ENCODE measurements at places on chromosomes 3 and 15. TPM values are rescaled to one million over a fixed set of nuclear protein-coding genes. Genes with fewer than 3 reads are reported as not detected.

Gene DYNLT2B
- total RNA-seq, result 26.1 TPM

Gene ADAMTSL3
- total RNA-seq, result 0.76 TPM

Gene PLIN1
- total RNA-seq, result not detected

Gene THAP10
- 7.1 TPM for total RNA-seq

Gene AGBL1
- not detected for total RNA-seq

Gene PARP3
- total RNA-seq, result 8.9 TPM

Gene CALML4
- total RNA-seq, result 9.3 TPM

Gene AGTR1
- 0.50 TPM for total RNA-seq

Gene ANKRD34C
- total RNA-seq, result not detected

Gene IL20RB
- 1.0 TPM for total RNA-seq

Gene ISLR
- total RNA-seq, result 0.39 TPM

Gene SPATA16
- total RNA-seq, result not detected

Gene HYAL2
- total RNA-seq, result 27.5 TPM

Gene PODXL2
- 8.3 TPM for total RNA-seq

Gene FMN1
- total RNA-seq, result 0.37 TPM

Gene SEC22A
- 22.9 TPM for total RNA-seq

Gene ZNF774
- total RNA-seq, result 1.8 TPM

Gene HRG
- not detected for total RNA-seq

Gene TGM4
- total RNA-seq, result 0.08 TPM

Gene FBLN2
- total RNA-seq, result 2.8 TPM

Gene GTF2A2
- total RNA-seq, result 187 TPM

Gene GXYLT2
- 1.9 TPM for total RNA-seq

Gene EPHB1
- total RNA-seq, result 0.37 TPM

Gene GATA2
- 4.1 TPM for total RNA-seq

Gene KLHL40
- not detected for total RNA-seq

Gene GLDN
- total RNA-seq, result not detected

Gene SLC38A3
- total RNA-seq, result 0.01 TPM

Gene ACSBG1
- total RNA-seq, result 0.21 TPM

Gene GOLGA6L26
- not detected for total RNA-seq

Gene ATG3
- 55.5 TPM for total RNA-seq

Gene NR2E3
- total RNA-seq, result 0.38 TPM

Gene PAQR5
- 117 TPM for total RNA-seq

Gene SCN11A
- total RNA-seq, result not detected

Gene TTLL13
- total RNA-seq, result 0.48 TPM

Gene RAD54L2
- total RNA-seq, result 4.0 TPM

Gene ANKRD63
- total RNA-seq, result 0.19 TPM

Gene DUOXA2
- total RNA-seq, result not detected

Gene TRIM42
- not detected for total RNA-seq

Gene DPPA2
- not detected for total RNA-seq

Gene C3orf80
- total RNA-seq, result 2.3 TPM

Gene ZBTB38
- 78.5 TPM for total RNA-seq

Gene CLRN1
- not detected for total RNA-seq

Gene RPL39L
- total RNA-seq, result 45.1 TPM

Gene UNC13C
- total RNA-seq, result not detected
